Aortic smooth muscle cell (primary cell): ENCODE measurements at places on chromosomes 1 and 21. TPM values are rescaled to one million over a fixed set of nuclear protein-coding genes. Genes with fewer than 3 reads are reported as not detected.

The ZMYND12 gene
- 0.56 and 0.92 TPM in 2 replicates for total RNA-seq

The GTF2B gene
- total RNA-seq = 44.8 and 48.0 TPM in 2 replicates

The SLC25A34 gene
- total RNA-seq = 0.26 and 0.62 TPM in 2 replicates

The CDC20 gene
- 27.0 and 37.4 TPM in 2 replicates for total RNA-seq

The LIN28A gene
- not detected in 2 replicates for total RNA-seq

The MTARC1 gene
- 0.92 and 1.1 TPM in 2 replicates for total RNA-seq

The SPRR4 gene
- total RNA-seq = not detected in 2 replicates

The B3GALT2 gene
- 0.25 and 0.26 TPM in 2 replicates for total RNA-seq

The WDR64 gene
- not detected in 2 replicates for total RNA-seq

The FCGR3A gene
- total RNA-seq = not detected in 2 replicates

The GJA9 gene
- not detected in 2 replicates for total RNA-seq

The SPATA21 gene
- total RNA-seq = not detected in 2 replicates

The INSRR gene
- total RNA-seq = under 0.01 TPM in 1 of 2 replicates, not detected in the other

The TFF2 gene
- not detected in 2 replicates for total RNA-seq

The HES4 gene
- total RNA-seq = 0.62 and 3.7 TPM in 2 replicates

The SLC6A17 gene
- total RNA-seq = 0.37 and 1.6 TPM in 2 replicates

The PTPN7 gene
- total RNA-seq = not detected in 2 replicates

The TCHHL1 gene
- not detected in 2 replicates for total RNA-seq

The ADORA3 gene
- 0.06 and 0.13 TPM in 2 replicates for total RNA-seq

The JMJD4 gene
- total RNA-seq = 25.9 and 35.3 TPM in 2 replicates

The HEYL gene
- 0.19 and 0.53 TPM in 2 replicates for total RNA-seq

The GLMN gene
- total RNA-seq = 6.5 and 7.0 TPM in 2 replicates

The OR2L3 gene
- total RNA-seq = not detected in 2 replicates

The TTC34 gene
- total RNA-seq = under 0.01 and 0.12 TPM in 2 replicates

The ESPN gene
- total RNA-seq = not detected in 2 replicates

The VPS26C gene
- 74.6 and 85.9 TPM in 2 replicates for total RNA-seq

The L1TD1 gene
- total RNA-seq = not detected in 2 replicates

The PPP1R8 gene
- total RNA-seq = 40.7 and 46.9 TPM in 2 replicates

The CDK11B gene
- 8.2 and 9.1 TPM in 2 replicates for total RNA-seq

The KAZN gene
- total RNA-seq = 5.3 and 6.3 TPM in 2 replicates

The HMGN2 gene
- 364 and 442 TPM in 2 replicates for total RNA-seq

The OR6N1 gene
- total RNA-seq = not detected in 2 replicates

The KRTAP19-3 gene
- total RNA-seq = not detected in 2 replicates

The NGF gene
- 7.7 and 12.7 TPM in 2 replicates for total RNA-seq

The PLA2G5 gene
- total RNA-seq = 3.9 and 4.5 TPM in 2 replicates

The CELA3B gene
- total RNA-seq = not detected in 2 replicates

The HAO2 gene
- not detected in 2 replicates for total RNA-seq

The RGS5 gene
- total RNA-seq = 12.7 and 76.0 TPM in 2 replicates

The SMPDL3B gene
- total RNA-seq = not detected in 2 replicates

The PARK7 gene
- 397 and 429 TPM in 2 replicates for total RNA-seq

The PLD5 gene
- total RNA-seq = not detected in 2 replicates

The SPRR5 gene
- total RNA-seq = not detected in 2 replicates

The PTGER3 gene
- total RNA-seq = 0.13 and 0.37 TPM in 2 replicates

The FCN3 gene
- not detected in 2 replicates for total RNA-seq

The CTSE gene
- not detected in 2 replicates for total RNA-seq

The IL24 gene
- not detected in 2 replicates for total RNA-seq
